ENCODE measurements at places on chromosomes 16 and 17.

- DNase-seq, result no peak
Observed at GRCh38 chr17:73591296-73592078, 52.8 kb downstream of the SDK2 start.

- DNase-seq, result no peak
Observed at GRCh38 chr16:9092978-9093344, 1.5 kb downstream of the HAPSTR1 start.

DNA sequence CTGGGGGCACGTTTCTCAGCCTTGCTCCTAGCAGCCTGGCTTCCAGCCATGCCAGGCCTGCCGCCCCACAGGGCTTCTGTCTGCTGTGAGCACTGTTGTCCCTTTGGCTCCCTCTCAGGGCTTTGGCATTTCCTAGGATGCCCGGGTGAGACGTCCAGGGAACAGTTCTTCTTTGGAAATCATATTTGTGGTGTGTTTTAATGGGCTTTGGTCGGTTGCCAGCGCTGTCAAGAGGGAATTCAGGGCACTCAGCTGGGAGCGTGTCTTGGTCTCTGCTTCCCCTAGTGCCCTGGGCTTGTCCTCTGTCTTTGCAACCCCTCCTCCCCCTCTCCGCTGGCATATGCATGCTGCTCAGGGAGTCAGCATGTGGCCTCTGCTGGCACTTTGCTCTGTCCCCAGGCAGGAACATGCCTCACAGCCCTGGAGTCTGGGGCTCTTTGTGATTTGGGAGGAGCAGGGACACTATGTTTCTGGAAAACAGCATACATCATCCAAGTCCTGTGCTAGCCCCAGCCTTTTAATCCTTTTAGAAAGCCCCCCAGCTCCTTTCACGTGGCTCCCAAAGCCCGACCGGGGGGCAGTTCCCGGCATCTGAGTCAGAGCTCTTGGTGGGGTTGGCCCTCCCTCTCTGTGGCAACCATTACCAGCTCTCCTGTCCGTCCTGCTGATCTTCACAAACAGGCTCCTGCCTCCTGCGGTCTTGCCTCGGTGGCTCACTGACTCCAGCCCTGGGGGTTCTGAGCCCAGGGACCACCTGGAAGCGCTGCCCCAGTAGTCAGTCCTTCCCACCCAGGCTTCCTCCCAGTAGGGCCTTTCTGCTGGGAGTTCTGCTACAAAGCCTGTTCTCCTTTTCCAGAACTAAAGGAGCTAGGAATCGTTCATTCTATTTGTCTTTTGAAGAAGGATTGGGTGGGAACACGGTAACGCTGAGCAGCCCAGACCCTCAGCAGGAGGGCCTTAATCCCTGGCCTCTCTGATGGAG is 26.7 kb downstream of the SAP30BP start:
- DNase-seq, result peak; percentile 69

- DNase-seq, result no peak
Observed at GRCh38 chr17:78890498-78890897, 12.5 kb downstream of the CEP295NL start.

DNA sequence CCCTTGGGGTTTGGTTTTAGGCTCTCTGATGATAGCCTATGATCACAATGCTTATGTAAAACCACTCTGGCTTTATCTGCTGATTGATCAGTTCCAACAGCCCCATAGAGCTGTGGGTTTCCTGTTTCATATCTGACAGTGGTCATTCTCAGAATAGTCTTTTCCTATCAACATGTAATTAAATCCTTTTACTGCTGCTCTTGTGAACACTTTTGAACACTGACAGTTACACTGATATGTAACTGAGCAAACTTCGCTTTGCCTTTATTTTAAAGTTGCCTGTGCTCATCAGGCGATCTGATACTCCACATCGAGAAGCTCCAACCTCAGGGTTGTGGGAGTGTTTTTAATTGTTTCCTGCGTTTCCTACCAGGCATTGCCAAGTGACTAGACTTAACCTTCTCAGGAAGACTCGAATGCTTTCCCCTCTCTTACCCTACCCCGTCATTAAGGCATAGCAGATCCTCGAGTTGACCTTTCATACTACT is 17.3 kb upstream of the CLEC18B start:
- no peak for DNase-seq

DNA sequence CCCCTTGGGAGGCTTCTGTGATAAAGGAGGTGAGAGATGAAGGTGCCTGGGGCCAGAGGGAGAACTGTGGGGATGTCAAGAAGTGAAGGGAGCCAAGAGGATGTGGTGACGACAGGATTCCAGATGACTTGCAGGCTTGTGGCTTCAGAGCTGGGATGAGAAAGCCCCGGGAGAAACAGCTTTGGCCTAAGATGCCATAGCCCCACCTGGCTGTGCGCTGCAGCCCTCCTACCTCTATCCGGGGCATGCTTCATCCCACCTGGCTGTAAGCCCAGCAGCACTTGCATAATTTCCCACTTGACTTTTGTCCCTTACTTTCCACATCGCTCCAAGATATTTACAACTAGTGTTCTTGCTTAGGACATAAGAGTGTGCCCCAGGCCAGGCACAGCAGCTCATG is 29.3 kb downstream of the GINS3 start:
- DNase-seq, result peak; percentile 29

DNA sequence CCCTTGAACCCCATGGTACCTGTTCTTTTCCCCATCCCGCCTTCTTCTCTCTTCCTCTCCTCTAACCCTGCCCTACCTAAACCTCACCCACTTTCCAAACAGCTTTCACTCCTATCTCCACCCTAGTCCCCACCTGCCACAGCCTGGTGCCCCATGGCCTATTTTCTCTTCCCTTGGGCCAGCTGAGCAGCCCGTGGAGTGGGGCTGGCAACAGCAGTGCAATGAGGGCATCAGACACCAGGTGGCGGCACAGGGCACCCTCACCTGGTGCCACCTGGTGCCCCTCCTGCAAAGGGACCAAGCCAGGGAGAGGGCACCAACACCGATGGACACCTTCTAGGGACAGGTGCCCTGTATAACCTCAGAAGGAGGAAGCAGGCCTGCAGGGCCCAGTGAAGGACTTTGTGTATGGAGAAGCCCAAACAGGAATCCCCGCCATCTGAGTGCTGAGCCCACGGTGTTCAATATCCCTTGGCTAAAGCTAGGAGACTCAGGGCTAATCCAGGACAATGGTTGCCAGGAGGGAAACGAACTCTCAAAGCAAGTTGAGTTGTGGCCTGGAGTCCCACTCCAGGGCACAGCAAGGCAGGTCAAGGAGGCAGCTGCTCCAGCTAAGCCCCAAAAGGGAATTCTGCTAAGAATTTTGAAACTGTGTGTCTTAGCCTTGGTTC is 4.0 kb upstream of the ABCC3 start:
- peak; percentile 29 for DNase-seq

DNA sequence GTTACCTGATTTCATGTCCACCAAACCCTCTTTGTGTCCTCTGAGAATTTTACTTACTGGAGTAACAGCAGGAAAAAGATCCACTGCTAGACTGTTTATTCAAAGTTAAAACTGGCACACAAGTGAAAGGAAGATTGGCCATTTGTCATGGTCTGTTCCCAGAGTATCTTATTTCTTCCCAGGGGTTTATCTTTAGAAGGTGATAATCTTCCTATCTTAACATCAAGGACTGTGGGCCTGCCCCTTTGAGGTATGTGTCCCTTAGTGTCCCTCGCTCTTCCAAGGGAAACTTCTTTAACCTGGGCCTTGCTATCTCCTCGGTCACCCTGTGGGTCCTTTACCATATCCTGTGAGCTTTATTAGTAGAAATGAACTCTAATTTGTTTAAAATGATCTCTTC is 49.7 kb downstream of the ARHGAP44 start:
- DNase-seq, result no peak

GRCh38 chr17:69434164-69434579 is 19.7 kb downstream of the MAP2K6 start:
- peak; percentile 57 for DNase-seq

DNA sequence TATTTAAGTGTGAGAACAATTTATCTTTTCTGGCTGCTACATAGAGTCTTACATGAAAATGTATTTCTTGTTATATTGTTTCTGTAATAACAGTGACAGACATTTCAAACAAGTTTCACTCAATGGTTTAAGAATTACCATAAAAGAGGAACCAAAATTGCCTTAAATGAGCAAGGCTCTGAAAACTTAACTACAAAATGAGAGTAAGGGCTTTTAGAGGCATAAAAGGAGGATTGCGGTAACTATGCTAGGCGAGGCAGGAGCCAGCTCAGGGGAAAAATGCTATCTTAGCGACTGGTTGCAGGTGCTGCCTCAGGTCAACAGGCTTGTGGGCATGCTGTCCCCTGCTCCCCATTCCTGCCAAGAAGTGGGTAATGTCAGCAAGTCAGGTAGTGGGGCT is 81.7 kb upstream of the MSI2 start:
- no peak for DNase-seq

DNA sequence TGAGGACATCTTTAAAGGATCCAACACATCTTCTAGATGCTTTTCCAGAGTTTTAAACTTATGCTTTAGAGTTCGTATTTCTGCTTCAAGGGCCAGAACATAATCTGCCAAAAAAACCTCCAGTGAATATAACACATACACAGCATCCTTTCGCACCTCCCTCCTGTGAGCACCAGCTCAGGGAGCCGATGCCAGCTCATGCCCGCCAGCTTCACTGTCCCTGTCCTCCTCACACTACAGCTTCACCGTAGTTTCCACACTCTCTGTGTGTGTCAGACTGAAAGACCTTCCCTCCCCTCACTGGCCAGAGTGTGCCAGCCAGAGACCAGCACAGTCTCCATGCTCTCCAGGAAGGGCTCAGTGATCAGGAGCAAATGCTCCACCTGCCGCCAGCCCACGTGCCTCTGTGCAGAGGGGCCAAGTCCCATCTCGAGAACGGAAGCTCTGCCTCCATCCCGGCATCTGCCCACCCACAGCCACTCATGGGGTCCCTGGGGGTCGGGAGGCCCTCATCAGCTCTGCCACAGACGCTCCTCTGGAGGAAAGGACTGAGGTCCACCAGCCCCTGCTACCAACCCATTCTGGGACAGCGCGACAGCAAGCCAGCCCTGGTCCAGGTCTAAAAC is 40.8 kb downstream of the CCDC57 start:
- DNase-seq, result no peak

GRCh38 chr17:61076621-61077031 is 323.0 kb upstream of the TBX2 start:
- DNase-seq, result no peak

DNA sequence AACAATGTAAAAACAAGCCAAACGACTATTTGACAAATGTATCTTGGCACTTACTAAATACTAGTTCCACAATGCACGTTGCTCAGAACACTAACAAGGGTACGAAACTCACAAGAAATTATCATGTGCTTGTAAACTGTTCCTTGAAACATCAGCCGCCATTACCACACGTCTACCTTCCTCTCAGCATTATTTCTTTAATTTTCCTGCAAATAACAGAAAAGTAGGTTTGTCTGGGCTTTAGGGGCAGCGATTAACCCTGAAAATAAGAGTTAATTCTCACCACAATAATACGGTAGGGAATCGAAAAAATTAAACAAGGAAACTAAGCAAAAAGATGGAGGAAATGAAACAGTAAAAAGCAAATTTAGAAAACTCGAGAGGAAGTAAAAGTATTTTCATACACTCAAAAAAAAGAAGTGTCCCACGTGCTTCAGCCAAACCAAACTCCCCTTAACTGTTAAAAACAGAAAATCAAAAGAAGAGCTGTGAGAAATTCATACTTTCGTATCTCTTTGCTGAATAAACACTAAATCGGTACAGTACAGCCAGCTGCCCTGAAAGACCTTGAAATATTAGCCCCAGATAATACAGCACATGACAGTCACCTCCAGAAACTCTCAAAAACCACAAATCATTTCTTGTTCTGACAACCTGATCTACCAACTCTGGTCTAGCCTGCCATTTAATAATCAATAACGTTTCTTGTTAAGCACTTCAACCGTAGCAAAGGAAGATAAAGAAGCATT is 1.2 kb downstream of the ARHGAP17 start:
- no peak for DNase-seq

DNA sequence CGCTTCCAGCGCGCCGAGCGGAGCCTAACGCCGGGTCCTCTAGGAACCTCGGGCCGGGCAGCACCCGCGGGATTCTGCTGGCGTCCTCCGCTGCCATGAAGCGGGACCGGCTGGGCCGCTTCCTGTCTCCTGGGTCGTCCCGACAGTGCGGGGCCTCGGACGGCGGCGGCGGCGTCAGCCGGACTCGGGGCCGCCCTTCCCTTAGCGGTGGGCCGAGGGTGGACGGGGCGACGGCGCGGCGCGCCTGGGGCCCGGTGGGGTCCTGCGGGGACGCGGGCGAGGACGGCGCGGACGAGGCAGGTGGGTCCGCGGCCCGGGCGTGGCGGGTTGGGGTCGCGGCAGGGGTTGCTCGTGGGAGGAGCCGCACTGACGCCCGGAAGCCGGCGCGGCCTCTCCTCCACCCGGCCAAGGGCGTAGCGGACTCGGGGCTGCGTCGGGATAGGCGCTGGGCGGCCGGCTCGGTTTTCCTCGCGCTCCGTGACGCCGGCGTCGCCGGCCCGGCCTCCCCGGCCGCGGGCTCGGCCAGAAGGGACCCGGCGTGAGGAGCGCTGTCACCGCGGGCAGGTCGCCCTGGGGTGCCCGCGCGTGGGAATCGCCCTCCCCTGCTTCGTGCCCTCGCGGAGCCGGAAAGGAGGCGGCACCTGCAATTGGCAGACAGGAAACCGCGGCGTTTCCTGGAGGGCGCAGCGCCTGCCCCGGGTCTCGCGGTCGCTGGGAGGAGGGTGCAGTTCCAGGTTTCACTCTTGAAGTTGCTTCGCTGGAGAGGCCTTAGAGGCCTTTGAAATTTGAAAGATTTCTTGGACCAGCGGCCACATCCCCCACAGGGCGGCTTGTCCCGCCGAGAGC is 432 bp downstream of the ZNF276 start:
- peak; percentile 61 for DNase-seq

DNA sequence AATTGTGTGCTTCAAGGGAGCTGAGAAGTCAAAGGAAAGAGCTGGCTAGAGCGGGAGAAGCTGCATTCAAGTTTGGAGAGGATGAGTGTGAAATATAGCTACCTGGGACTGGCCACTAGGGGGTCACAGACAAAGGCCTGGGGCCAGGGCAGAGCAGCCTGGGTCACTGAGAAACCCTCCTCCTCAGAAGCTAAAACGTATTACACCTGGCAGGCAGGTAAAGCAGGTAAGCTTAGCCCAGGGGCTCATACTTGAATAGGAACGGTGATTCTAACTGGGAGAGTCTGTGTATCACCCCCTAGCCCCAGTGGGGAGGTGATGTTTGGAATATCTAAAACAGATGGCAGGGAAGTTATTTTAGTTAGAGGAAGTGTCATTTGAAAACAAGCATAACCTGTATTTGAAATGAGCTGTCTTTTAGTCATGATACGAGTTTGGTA is 6.8 kb downstream of the KRT37 start:
- DNase-seq, result no peak

GRCh38 chr17:74552037-74552436 is 6.1 kb upstream of the CD300C start:
- DNase-seq, result no peak

Measured in fibroblast of pulmonary artery (primary cell).